ENCODE measurements at places on chromosomes 2 and 18.

- DNase-seq, result no peak
These were observed 92.0 kb downstream of the LTBP1 start for GRCh38 chr2:33038799-33039198.

DNA sequence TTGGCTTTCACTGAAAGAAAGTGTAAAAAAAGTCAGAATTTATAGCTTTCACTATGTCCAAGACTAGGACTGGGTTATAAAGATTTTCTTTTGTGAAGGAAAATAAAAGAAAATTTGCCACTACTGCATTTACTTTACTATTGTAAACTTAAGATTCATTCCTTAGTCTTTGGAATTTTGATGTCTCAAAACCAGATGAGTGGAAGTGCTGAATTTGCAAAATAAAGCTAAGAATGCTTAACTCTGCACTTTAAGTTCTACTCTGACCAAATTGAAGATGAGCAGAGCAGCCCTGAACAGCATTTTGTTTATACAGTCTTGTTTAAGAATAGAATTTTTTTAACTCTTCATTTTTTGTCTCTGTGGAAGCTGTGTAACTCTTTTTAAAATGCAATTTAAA, 102.4 kb downstream of the ICA1L start:
- no peak for DNase-seq

GRCh38 chr2:42046819-42047487, 868 bp upstream of the PKDCC start:
- no peak for DNase-seq

GRCh38 chr18:26543373-26543772, 5.0 kb downstream of the KCTD1 start:
- no peak for DNase-seq

DNA sequence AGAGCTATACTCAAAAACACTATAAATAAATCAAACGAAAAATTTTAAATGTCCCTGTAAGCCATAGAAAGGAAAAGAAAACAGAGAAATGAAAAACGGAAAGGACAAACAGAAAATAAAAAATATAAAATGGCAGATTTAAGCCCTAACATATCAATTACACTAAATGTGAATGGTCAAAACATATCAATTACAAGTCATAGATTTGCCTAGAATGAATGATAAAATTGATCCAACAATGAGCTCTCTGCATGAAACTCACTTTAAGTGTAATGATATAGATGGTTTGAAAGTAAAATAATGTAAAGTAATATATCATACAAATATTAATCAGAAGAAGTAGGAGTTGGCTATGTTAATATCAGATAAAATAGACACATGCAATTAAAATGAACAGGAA, 54.2 kb upstream of the TCF4 start:
- DNase-seq, result no peak

DNA sequence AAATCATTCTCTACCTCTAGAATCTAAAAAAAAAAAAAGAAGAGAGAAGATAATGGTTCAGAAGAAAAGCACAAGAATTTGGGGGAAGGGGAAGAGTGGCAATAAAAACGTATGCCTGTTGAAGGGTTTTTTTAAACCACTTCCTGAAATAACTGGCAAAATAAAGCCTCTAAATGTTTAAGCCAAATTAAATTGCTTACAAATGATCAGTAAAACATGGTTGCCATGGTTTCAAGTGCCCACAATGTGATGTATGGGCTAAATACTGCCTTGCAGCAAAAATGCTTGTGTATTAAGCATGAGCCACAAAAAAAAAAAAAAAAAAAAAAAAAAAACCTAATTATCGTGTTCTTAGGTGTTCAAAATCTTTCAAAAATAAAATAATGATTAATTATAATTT, 60.8 kb downstream of the RBM43 start:
- DNase-seq, result no peak

Measured in stimulated activated CD4-positive, alpha-beta T cell treated with anti-CD3 and anti-CD28 coated beads, Interleukin-1b, Interleukin-23, amount 100 ng/mL, for 1 hour (primary cell).